Mammary microvascular endothelial cell (primary cell): ENCODE measurements at places on chromosomes 5 and 9. TPM values are rescaled to one million over a fixed set of nuclear protein-coding genes. Genes with fewer than 3 reads are reported as not detected.

The SLC6A19 gene
- total RNA-seq = not detected in 2 replicates

The SEMA4D gene
- total RNA-seq = 1.3 and 1.8 TPM in 2 replicates

The UBQLN1 gene
- total RNA-seq = 105 and 107 TPM in 2 replicates

The SLC6A3 gene
- not detected in 2 replicates for total RNA-seq

The RNF183 gene
- total RNA-seq = not detected in 2 replicates

The ZNF354C gene
- total RNA-seq = 1.6 and 3.1 TPM in 2 replicates

The TMEM252 gene
- total RNA-seq = not detected in 2 replicates

The TICAM2 gene
- 0.44 and 2.7 TPM in 2 replicates for total RNA-seq

The NTRK2 gene
- total RNA-seq = not detected in 2 replicates

The KCNT1 gene
- not detected in 2 replicates for total RNA-seq

The QRFP gene
- total RNA-seq = not detected in 2 replicates

The F2RL1 gene
- 5.8 and 12.3 TPM in 2 replicates for total RNA-seq

The SGCD gene
- total RNA-seq = 0.34 TPM in 1 of 2 replicates, not detected in the other

The ZNF608 gene
- 4.8 and 11.0 TPM in 2 replicates for total RNA-seq

The CCNO gene
- total RNA-seq = 0.13 and 0.44 TPM in 2 replicates

The GMCL2 gene
- not detected in 2 replicates for total RNA-seq

The PCDHB4 gene
- total RNA-seq = 0.07 and 0.10 TPM in 2 replicates

The DAP gene
- total RNA-seq = 29.6 and 32.6 TPM in 2 replicates

The SPAAR gene
- 26.6 and 26.8 TPM in 2 replicates for total RNA-seq

The PCDHA13 gene
- total RNA-seq = not detected in 2 replicates

The RANBP17 gene
- total RNA-seq = 2.9 and 11.9 TPM in 2 replicates

The ANKRD55 gene
- total RNA-seq = 1.1 and 2.3 TPM in 2 replicates

The PCDHA2 gene
- total RNA-seq = 0.10 TPM in 1 of 2 replicates, not detected in the other

The CCNB1 gene
- total RNA-seq = 192 and 237 TPM in 2 replicates

The HSPA5 gene
- 289 and 291 TPM in 2 replicates for total RNA-seq

The SOX30 gene
- total RNA-seq = 0.05 TPM in 1 of 2 replicates, not detected in the other

The HSPB3 gene
- total RNA-seq = not detected in 2 replicates

The CAMSAP1 gene
- total RNA-seq = 15.6 and 15.8 TPM in 2 replicates

The ETF1 gene
- total RNA-seq = 99.7 and 100 TPM in 2 replicates

The OTP gene
- not detected in 2 replicates for total RNA-seq

The MGAT1 gene
- total RNA-seq = 140 and 158 TPM in 2 replicates

The EIF4E1B gene
- not detected in 2 replicates for total RNA-seq

The BRINP1 gene
- 0.25 and 0.40 TPM in 2 replicates for total RNA-seq

The SLC22A4 gene
- total RNA-seq = 10.7 and 12.0 TPM in 2 replicates

The LHX6 gene
- total RNA-seq = 16.9 and 17.3 TPM in 2 replicates

The MYMK gene
- not detected in 2 replicates for total RNA-seq

The LHX2 gene
- total RNA-seq = not detected in 2 replicates

The IFNA21 gene
- total RNA-seq = not detected in 2 replicates

The SPAG8 gene
- 0.20 TPM in 1 of 2 replicates, not detected in the other for total RNA-seq

The SMIM33 gene
- total RNA-seq = not detected in 2 replicates

The SPARC gene
- 1,105 and 1,145 TPM in 2 replicates for total RNA-seq

The IL4 gene
- total RNA-seq = not detected in 2 replicates

The GFI1B gene
- total RNA-seq = not detected in 2 replicates
